ENCODE measurements at places on chromosomes 5 and 9.

GRCh38 chr5:54525261-54525660 lies 7.7 kb downstream of the SNX18 start:
- DNase-seq: no peak

DNA sequence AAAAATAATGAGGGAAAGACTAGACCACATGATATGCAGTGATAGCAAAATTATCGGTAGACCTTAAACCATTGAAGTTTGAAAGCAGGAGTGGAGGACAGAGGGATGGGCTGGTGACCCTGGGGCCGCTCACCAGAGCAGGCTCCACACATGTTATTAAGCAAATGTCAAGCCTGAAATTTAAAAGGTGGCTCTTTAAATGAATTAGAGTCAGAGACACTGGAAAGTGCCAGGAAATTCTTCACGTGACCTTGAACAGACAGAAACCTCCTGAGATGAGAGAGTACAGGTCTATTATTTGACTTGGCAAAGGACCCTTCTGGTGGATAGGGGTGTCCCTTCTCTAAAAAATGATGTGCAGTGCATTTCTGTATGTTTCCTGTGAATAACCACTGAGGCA lies 111.0 kb upstream of the CPEB4 start:
- no peak for DNase-seq

- no peak for DNase-seq
Observed at GRCh38 chr5:8892926-8893325, 652.9 kb downstream of the SEMA5A start.

GRCh38 chr5:10323588-10324488 lies 16.1 kb upstream of the CMBL start:
- DNase-seq: peak; percentile 81

DNA sequence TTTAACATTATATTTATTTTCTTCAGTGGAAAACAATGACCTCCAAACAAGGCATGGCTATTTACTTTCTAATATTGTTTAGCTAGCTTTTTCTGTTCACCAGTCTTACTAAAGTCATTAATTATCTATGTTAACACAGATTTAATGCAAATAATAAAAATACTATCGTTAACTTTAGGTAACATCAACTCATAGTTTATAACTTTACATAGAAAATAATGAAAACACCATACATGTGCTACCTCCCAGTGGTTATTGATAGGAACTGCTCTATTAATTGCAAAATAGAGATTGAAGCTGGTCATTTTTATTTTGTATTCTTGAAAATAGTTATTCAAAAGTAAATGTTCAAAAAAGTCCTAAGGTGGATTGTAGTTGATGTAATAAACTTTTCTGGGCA lies 78.3 kb upstream of the HCN1 start:
- no peak for DNase-seq

GRCh38 chr5:122844136-122844909 lies 1.1 kb upstream of the SNX24 start:
- no peak for DNase-seq

GRCh38 chr5:77239126-77239741 lies 28.8 kb downstream of the PDE8B start:
- DNase-seq: no peak

DNA sequence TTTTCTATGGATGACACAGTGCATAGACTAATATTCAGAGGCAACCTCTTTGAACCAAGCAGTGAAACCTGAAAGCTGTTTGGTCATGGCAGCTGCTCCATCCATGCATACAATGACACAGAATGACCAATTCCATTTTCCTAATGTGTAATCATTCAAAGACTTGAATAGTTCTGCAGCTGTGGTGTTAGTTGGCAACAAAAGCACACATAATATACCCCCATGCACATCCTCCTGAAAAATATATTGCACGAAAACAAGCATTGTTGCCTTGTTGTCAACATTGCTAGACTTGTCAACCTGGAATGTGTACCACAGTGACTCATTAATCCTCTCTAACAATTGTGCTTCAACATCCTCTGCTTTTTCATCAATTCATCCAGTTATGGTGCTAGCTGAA lies 71.0 kb upstream of the SEMA6A start:
- DNase-seq: no peak

DNA sequence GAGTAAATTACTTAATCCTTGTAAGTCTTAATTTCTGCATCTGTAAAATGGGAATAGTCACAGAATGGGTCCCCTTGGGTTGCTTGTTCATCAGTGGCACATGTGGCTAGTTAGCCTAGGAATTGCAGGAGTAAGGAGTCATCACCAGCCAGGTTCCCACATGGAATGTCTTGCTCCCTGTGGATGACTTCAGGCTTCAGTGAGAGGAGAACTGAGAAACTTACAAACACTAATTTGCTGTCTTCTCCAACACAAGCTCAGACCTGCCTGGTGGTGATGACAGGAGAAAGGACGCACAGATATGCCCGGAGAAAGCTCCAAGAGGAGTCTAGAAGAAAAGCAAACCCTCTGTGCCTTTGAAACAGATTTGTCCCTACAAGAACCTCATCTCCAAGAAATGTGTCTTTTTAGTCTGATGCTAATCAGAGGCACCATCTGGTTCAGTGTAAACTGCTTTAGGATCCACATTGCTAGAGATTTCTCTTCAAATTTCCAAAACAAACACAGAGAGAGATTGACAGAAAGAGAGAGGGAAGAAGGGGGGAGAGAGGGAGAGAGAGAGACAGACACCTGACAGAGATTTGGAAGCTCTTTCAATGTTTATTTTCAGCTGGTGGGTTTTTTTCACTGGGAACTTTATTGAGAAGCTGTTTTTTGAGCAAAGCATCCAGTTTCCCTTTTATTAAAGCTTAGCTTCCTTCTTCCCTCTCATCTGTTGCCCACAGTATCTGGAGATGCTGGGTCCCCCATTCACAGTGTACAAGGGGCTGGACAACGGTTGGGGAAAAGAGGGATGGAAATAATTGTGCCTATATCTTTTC lies 128.3 kb downstream of the DOCK2 start:
- peak; percentile 73 for DNase-seq

- DNase-seq: no peak
Observed at GRCh38 chr9:136268318-136268717, 22.7 kb upstream of the QSOX2 start.

DNA sequence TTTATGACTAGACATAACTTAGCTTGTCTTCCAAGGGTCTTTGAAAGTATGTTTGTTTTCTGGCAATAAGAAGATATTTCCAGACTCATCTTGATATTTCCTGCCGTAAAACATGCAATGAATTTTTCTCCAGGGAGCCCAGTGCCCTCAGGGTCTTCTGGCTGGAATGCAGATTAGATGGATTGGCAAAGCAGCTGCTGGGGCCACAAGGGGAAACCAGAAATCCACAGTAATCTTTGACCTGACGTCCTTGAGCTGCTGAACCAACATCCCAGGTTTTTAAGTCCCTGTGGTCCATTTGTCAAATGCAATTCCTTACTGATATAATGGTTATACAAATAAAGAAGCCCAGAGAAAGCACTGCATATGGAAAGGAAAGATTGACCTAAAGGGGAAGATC lies 93.0 kb downstream of the THBS4 start:
- DNase-seq: no peak

GRCh38 chr9:126874546-126875314 lies 14.3 kb downstream of the ZBTB34 start:
- DNase-seq: no peak

GRCh38 chr9:127470662-127471061 lies 19.4 kb downstream of the LRSAM1 start:
- no peak for DNase-seq

GRCh38 chr5:32278406-32278805 lies 34.3 kb downstream of the MTMR12 start:
- peak; percentile 38 for DNase-seq

DNA sequence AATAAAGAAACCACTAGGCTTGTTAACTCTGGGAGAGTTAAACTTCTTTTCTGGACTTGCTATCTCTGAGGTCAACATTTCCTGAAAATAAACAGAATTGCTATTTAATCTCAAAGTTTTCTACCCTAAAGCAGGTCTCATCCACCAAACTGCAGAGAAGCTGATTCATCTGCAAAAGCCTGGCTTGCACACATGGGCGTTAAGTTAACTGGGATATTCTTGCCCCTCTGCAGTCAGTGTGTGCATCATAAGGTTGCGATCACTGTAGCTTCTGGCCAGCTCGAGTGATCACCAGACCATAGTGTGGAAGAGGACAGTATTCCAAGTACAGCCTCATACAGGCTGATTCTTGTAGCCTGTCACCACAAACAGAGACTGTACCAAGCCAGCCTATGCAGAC lies 99.2 kb downstream of the SPOCK1 start:
- no peak for DNase-seq

- no peak for DNase-seq
Observed at GRCh38 chr9:93674580-93675335, 98.4 kb downstream of the PHF2 start.

DNA sequence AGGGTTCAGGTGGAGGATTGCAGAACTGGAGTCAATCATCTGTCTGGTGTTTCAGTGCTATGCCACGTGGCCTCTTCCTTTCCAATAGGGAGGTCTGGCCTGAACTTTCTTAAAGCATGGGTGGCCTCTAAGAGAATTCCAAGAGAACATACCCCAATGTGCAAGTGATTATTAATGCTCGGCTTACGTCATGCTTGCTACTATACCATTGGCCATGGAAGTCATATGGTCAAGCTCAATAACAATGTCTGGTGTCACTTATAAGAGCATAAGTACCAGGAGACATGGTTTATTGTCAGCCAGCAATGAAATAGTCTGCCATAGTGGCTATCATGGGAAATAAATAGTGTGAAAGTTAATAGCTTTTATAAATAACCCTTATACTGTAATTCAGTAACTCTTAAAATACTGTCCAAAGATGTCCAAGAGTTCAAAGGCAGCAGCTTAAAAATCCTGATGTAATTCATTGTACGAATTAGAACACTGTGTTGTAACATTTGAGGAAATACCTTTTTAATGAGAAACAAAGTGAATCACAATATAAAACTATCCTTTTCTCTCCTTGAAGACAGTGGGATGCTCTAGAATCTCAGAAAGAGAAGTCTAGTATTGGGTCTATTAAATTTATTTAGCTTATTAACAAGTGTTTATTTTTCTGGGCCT lies 355.4 kb upstream of the PRR16 start:
- DNase-seq: peak; percentile 65

- DNase-seq: no peak
Observed at GRCh38 chr5:115423051-115423450, 121.5 kb downstream of the FEM1C start.
